ENCODE measurements at places on chromosomes 3 and 15.

DNA sequence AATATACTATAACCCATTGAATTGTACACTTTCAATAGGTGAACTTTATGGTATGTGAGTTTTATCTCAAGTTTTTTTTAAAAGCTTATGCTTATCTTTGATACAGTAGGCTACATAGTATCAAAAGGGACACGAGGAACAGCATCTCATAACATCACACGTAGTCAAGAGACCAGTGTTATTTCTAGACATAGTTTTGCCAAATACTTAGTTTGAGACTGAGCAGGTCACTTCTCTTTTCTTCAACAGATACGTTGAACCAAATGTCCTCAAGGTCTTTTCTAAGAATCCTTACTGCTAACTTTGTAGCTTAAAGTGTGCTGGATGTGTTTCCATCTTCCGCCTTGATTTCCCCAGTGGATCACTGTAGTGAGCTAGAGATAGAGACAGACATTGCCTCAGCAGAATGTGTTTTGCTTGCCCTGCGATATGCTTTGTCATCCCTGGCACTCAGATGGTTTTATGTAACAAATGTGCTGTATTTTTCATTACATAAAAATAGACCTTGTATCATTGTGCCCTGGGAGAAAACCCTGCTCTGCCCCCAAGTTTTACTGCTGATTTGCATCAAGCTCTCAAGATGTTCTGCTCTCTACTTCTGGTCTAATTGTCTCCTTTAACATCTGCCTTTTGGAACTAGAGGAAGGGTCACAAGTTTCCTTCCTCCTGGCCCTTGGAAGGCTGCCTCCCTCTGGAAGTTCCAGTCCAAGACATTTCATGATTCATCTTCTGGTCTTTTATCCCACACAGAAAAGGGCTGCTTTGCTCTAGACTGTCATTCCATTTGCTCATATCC lies 426.4 kb upstream of the RGMA start:
- no peak for DNase-seq

DNA sequence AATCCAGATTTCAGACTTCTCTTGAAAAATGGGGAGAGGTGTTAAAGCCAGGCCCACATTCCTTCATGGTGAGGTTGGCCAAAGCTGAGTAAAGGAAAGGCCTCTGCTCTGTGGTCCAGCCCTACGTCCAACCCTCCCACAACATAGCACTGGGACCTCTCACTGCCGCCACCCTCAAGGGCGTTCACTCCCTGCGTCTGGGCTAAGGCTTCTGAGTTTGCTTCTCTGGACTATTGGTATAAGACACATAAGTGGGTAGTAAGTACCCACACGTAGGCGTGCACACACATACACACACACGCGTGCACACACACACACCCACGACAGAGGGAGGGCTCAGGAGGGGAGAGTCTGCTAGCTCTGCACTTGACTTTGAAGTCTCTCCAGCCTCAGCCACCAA lies 80.2 kb upstream of the PXYLP1 start:
- no peak for DNase-seq

GRCh38 chr3:171284308-171285075 lies 175.7 kb downstream of the TNIK start:
- no peak for DNase-seq

GRCh38 chr3:61257148-61257547 lies 5.9 kb upstream of the FHIT start:
- DNase-seq, result no peak

DNA sequence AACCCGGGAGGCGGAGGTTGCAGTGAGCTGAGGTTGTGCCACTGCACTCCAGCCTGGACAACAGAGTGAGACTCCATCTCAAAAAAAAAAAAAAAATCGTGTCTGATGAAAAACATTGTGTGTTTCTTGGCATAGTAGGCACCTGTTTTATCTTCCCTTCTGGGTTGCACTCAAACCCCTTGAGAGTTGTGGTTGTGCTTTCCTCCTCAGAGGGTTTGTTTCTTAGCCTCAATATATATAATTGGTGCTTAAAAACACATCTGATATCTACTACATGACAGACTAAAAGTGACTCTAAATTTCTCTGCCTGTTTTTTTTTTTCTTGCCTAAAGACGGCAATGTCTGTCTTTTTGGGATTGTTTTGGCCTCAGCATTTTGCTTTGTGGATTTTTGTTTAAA lies 7.6 kb downstream of the NR1D2 start:
- peak; percentile 35 for DNase-seq

GRCh38 chr3:36443028-36443686 lies 62.9 kb downstream of the STAC start:
- DNase-seq, result no peak

GRCh38 chr3:77648664-77649063 lies 608.8 kb downstream of the ROBO2 start:
- DNase-seq, result no peak

GRCh38 chr3:65472501-65472900 lies 566.2 kb downstream of the MAGI1 start:
- no peak for DNase-seq

DNA sequence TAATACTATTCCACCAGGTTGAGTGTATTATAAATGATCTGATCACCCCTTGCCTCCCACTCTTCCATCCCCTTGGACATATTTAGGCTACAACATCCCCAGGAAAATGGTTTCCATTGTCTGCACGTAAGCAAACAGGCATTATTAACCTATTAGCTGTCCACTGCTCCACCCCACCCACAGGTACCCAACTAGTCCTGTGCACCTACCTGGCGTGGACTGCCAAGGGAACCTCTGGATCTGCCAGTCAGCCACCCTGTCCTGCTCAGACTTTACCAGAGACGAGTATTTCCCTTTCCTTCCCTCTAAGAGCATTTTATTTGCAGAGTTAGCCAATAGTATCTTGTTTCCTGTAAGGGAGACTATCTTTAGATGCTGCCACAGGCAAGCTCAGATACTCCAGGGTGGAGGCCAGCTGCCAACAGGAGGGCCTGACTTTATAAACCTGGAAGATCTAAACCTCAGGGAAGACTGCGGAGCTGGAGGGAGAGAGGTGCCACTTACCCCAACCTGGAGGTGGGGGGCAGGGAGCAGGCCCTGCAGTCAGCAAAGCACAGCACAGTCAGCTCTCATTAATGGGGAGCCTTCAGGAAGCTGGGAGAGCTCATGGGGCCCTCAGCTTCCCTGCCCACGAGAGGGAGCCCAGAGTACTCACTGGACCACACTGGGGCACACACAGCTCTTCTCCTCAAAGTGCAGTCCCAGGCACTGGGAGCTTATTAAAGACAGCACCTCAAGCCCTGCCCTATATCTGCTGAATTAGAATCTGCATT lies at the start of gene CX3CR1:
Gene CX3CR1, minus strand, starts transcription at position 292 of the 773 bp plus-strand sequence. CDS start 13,527 bp downstream, outside the sequence.
- DNase-seq, result no peak

GRCh38 chr3:112123548-112123947 lies 9.5 kb downstream of the GCSAM start:
- DNase-seq, result no peak

GRCh38 chr3:189490337-189490736 lies 140.9 kb upstream of the TP63 start:
- no peak for DNase-seq

GRCh38 chr3:63470745-63471144 lies 181.7 kb upstream of the SNTN start:
- no peak for DNase-seq

GRCh38 chr3:153928851-153929250 lies 192.3 kb upstream of the ARHGEF26 start:
- no peak for DNase-seq

DNA sequence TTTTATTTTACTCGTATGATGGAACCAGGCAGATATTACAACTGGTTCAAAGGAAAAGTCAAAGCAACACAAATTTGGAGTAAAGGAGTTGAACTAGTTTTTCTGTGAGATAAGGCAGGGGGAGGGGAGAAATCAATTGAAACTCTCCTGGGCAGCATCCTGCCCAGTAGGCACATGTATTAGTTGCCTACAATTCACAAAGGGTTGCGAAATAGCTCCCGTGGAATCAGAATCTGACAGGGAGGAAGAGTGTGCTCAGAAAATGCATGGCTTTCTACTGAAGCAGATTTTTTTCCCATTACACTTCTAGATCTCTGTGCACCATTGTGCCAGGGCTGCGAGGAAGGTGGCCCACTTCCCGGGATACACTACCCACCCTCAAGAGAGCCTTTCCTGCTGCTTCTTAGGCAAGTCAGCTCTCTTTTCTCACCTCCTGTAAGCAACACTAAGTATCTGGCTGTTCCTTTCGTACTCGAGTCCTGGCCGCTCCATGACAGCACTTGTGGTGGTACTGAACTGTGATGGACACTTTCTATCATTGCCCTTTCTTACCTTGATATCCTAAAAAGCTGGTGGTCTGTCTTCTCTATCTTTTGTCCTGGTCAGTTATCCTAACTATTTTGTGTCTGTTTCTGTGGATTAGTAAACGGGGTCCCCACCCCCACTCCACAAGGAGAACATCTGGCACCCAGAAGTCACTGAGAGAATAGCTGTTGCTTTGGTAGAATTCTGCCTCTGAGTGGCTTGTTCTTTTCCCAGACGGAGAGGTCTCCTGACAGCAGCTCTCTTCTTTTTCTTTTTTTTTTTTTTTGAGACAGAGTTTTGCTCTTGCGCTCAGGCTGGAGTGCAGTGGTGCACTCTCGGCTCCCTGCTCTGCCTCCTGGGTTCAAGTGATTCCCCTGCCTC lies 74.8 kb downstream of the RPL39L start:
- no peak for DNase-seq

- no peak for DNase-seq
Observed at GRCh38 chr3:38088126-38089078, 48.5 kb downstream of the ACAA1 start.

DNA sequence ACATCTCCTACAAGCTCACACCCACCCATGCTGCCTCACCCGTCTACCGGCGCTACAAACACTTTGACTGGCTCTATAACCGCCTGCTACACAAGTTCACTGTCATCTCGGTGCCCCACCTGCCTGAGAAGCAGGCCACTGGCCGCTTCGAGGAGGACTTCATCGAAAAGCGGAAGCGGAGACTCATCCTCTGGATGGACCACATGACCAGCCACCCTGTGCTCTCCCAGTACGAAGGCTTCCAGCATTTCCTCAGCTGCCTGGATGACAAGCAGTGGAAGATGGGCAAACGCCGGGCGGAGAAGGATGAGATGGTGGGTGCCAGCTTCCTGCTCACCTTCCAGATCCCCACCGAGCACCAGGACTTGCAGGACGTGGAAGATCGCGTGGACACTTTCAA lies 2.1 kb downstream of the SNX33 start:
- DNase-seq, result no peak

DNA sequence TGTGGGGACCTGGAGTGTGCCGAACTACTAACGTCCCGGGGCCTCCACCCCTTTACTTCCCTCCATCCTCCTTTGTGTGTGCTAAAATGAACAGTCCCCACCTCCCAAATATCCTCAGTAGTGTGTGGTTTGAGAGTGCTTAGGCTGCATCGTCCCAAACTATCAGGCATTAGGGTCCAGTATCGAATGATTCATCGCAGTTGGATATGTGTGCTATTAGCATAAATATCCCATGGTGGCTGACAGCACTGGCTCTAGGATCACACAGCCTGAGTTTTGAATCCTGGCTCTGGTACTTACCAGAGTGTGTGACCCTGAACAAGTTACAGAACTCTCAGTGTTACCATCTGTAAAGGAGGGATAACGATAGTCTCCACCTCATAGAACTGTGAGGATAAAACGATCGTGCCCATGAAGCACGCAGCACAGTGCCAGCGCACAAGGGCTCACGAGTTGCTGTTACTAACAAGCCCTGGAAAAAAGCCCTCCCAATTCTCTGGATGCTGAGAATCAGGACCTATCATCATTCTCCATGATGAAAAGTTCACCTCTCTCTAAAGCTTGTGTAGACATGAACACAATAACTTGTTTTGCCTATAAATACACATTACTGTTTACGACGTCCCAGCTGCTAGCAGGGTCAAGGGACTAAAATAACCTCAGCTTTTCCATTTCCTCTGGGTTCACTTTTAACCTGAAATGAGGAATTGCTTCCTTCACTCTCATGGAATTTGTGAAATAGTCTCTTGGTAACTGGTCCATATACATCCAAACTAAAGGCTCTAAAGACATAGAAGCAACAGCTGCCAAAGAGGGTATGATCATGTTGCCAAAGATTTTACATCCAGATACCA lies 51.0 kb downstream of the VGLL4 start:
- DNase-seq, result no peak

- DNase-seq, result no peak
Observed at GRCh38 chr15:66787489-66787871, 85.4 kb downstream of the SMAD6 start.

DNA sequence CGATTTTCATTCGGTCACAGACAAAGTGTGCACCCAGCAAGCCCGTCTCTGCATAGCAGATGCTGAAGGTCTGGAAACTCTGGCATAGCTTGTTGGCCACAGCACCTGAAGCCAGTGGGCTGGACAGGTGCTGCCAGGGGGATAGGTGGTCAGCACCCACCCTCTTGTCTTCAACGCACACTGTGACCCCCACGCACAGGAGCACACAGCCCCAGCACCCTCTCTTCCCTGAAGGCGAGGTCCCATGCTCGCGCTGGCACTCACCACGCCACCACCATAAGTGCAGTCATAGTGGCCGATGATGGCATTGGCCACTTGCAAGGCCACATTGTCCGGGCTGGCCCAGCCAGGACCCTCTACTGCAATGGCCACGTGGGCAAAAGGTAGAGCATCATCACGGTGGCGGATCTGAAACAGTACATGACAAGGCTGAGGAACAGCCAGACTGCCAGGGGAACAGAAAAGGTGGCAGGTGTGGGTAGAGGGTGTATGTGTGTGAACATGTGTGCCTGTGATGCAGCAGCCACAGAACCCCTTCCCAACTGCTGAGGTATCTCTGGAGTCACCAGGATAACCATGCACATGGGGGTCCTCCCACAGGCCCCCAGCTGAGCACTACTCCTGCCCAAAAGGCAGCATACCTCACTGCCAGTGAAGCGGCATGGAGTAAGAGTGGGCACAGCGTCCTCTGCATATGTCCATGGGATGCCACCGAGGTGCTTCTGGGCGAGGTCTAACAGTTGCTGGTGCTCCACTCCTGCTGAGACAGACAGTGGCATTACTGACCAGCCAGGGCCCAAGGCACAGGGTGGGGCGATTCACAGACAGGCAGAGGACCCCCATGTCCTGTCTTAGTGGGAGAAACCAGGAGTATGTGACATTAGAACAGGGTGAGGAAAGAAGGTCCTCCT lies 5.8 kb upstream of the COL7A1 start:
- no peak for DNase-seq

DNA sequence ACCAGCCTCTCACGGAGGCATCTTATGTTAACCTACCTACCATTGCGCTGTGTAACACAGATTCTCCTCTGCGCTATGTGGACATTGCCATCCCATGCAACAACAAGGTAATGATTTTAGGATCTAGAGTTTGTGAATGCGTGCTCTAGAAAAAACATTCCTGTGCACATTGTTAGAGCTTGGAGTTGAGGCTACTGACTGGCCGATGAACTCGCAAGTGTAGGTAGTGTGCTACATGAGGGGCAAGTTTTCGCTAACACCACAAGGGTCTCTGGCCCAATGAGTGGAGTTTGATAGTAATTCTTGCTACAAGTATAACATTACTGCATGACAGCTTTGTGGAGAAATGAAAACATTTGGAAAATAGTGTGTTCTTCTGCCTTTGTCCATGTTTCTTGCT lies 4.4 kb downstream of the RPSA start:
- DNase-seq, result no peak

GRCh38 chr3:129655291-129655700 lies 48.8 kb upstream of the PLXND1 start:
- DNase-seq, result no peak

All from CD4-positive, alpha-beta T cell treated with Interleukin-15 for 1 hour (primary cell).